Activated T-helper 1 cell treated with anti-CD3 and anti-CD28 coated beads, Interleukin-2, amount 50 U/mL, for 16 hours (primary cell): ENCODE measurements at places on chromosomes 5 and 9.

DNA sequence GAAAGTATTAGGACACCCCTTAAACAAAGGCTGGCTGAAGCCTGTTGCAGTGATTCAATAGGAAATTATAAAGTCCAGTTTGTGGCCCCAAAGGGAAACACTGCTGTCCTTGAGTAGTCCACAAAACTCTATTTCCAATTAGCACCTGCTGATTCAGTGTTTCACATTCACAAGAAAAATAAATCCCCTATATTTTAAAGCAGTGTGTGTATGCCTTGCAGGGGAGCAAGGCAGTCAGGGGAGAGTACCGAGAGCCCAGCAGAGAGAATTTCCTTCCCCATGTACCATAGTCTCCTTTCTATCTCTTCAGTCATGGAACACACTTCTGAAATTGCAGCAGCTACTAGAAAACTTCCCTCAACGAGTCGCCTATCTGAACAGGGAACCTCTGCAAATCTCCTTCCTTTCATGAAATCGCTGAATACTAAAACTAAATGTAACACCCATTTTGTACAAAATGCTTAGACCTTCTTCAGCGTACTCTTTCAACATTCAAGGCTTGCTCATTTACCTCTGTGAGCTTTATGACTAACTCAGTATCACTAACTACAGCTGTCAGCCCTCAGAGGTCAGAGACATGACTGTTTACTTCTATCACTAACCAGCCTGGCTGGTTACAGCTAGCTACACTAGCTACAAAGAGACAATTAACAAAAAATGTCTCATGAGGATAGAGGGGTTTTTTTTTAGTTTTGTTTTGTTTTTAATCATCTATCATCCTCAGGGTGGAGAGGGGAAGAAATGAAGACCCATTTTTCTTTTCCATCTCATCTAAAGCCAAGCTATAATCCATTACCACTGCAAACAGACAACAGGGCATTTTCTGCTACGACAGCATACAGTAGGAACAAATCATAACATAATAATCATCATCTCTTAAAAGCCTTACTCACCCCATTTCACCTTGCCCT lies 188.7 kb downstream of the EBF1 start:
- no peak for DNase-seq

DNA sequence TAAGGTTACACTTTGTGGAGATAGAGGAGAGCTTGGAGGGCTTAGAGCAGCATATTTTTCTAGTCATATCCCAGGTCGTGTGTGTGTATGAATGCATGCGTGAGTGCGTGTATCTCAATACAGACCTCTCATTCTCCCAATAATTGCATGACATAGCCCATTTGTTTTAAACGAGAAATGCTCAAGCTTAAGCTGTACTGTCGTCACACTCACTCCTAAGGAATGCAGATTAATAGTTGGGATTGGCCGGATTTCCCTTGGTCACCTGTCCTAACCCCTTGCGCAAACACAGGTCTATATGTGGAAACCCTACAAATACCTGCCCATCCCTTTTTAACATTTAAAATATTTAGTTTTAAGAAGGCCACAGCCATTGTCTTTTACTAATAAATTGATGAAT lies 165.8 kb downstream of the SEMA5A start:
- DNase-seq, result no peak

DNA sequence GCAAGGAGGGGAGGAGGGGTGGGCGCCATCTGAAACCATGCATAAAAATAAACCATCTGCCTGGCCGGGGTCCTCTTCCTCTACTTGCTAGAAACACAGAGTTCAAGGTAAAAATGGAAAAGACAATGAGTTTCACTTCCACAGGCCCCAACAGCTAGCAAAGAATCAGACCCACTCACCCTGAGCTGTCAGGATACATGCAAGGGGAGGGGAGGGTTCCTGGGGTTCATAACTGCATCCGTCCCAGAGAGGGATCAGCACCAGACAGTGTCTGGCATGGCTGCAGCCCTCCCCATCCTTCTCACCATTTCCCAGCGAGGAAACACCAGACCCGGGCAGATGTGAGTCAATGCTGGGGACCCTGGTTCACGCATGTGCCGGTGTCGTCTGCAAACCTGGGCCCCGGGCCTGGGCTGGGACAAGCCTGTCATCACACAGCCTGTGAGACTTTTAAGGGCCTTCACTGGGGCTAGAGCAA lies 55.4 kb downstream of the SEMA4D start:
- DNase-seq, result no peak

GRCh38 chr5:169695025-169695625 lies 58.0 kb downstream of the DOCK2 start:
- no peak for DNase-seq

DNA sequence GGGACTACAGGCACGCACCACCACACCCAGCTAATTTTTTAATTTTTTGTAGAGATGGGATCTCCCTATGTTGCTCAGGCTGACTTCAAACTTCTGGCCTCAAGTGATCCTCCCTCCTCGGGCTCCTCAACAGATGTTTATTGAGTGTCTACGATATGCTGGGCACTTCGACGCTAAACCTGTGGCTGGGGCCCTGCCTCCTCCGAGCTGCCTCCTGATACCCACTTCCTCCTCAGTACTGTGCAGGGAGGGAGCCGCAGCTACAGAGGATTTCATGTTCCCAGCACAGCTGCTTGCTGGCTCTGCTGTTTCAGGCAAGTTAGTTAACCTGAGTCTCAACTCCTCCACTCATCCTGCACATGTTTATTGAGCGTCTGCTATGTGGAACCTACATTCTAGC lies 9.6 kb downstream of the AIF1L start:
- no peak for DNase-seq

DNA sequence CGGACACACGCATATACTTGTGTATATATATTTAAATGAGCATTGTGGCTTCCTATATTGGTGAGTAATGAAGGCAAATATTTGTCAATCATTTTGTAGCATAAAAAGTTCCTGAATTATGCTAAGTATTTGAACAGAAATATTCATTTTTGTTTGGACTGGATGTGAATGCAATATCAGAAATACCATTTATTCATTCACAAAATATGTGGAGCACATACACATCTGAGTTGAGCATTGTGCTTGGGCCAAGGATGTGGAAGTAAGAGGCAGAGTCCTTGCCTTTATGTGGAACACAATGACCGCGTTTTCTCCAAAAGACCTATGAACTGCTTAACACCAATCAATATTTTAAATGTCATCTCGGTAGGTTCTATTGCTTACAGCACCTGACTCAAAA lies 1086.5 kb downstream of the NR2F1-AS1 start:
- DNase-seq, result no peak

GRCh38 chr5:56481428-56482357 lies 248.6 kb upstream of the ANKRD55 start:
- no peak for DNase-seq

GRCh38 chr5:67149951-67150523 lies 46.6 kb downstream of the CD180 start:
- no peak for DNase-seq

DNA sequence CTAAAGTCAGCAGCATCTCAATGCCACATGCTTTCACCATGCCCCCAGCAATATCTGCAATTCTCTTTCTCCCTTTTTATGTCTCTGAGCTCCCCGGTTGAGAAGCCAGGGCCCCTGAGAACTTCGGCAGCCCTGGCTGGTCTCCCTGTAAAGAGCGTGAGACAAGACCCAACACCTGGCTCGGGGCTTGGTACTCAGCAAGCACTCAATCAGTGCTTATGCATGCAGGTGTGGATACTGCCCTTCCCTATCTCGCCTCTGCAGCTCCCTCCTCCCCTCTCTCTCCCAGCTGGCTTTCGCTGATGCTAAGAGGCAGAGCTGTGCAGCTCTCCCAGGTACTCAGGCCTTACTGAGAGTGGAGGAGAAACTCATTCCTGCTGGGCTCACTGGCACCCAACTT lies 41.7 kb upstream of the AKNA start:
- no peak for DNase-seq

GRCh38 chr5:133817456-133817855 lies 151.0 kb downstream of the C5orf15 start:
- no peak for DNase-seq

GRCh38 chr5:112757468-112758208 lies 20.0 kb downstream of the APC start:
- DNase-seq, result no peak

- DNase-seq, result no peak
Measured at GRCh38 chr9:127915801-127916719, 781 bp downstream of the ST6GALNAC4 start.

DNA sequence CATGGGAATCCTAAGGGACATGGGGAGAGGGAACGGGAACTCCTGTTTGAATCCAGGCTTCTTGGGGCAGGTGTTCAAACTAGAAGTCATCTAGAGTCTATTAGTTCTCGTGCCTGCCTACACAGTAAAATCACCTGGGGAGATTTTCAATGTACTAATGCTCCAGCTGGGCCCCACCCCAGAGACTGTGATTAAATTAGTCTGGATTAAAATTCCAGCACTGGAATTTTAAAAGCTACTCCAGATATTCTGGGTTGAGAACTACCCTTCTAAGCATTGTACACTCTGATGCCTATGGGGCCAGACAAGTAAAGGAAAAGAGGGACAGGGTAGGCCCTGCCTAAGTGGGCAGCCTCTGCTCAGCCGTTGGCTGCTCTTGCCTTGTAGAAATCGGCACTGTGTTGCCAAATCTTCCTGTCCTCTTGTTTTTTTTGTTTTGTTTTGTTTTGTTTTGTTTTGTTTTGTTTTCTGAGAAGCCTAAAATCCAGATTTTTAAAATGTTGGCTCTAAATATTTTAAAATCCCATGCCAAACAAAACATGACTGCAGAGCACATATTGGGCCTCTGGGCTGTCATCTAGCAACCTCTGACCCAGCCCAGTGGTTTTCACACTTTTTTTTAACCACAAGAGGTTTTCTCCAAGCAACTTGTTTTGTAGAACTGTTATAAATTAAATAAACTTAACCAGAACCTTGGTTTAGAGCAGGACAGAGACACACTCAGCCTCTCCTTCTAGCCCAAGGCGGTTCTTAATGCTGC lies 29.0 kb downstream of the ADRB2 start:
- DNase-seq, result no peak

GRCh38 chr5:140005145-140005591 lies 37.9 kb downstream of the NRG2 start:
- no peak for DNase-seq

GRCh38 chr5:6868575-6869215 lies 155.5 kb downstream of the TENT4A start:
- no peak for DNase-seq

DNA sequence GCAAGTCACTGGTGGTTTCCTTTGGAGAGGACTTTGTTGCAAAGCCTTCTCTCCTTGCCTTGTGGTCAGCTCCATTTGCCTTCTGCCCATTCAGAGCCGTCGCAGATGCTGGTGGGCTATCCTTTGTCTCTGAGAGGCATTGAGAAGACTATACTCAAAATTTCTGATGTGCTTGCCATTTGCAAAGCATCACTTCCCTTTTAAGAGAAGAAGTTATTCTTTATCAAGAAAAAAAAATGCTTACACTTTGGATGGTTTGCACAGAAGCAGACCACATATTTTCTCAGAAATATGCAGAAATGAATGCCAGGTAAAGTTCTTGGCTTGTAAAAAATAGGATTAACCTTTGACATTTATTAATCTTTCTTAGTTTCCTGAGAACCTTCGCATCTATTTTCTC lies 195.8 kb upstream of the KLF4 start:
- DNase-seq, result no peak

GRCh38 chr5:76406014-76406413 lies 2.9 kb downstream of the IQGAP2 start:
- DNase-seq, result no peak

GRCh38 chr9:136249877-136250559 lies 4.4 kb upstream of the QSOX2 start:
- DNase-seq, result no peak

- no peak for DNase-seq
Measured at GRCh38 chr9:6793203-6793602, 35.4 kb downstream of the KDM4C start.

GRCh38 chr9:38359297-38359653 lies 33.2 kb upstream of the ALDH1B1 start:
- DNase-seq, result no peak

DNA sequence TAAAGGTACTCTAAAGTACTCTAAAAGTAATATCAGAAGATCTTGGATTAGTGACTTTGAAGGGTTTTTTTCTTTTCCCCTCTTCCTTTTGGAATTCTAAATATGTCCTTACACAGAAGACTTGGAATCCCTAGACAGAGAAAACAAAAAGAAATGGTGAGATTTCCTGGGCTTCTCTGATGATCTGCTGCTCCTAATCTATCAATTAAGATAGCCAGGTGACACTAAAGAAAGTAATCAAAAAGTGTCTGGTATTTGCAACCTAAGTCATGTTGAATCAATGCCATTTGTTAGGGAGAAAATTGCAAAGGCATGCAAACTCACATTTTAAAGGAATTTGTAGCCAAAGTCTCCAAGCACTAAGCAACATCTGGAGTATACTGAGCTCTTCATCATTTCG lies 29.5 kb upstream of the MYO10 start:
- no peak for DNase-seq

DNA sequence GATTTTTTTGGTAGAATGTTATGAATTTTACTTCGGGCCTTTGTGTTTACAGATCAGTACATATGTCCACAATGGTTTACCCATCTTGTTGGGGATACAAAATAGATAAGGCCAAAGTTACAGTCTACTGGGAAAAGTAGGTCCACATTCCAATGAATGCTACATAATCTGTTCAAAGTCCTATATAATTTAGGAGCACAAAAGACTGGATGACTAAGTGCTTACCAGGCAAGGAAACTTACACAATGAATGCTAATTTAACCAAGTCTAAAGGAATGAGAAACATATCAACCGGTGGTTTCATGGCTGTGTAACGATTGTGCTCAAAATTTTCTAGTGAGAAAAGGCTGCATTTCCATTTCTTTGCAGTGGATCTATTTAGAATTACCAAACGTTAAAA lies 97.4 kb upstream of the TRPM3 start:
- no peak for DNase-seq

GRCh38 chr9:20044686-20045085 lies 255.8 kb upstream of the SLC24A2 start:
- no peak for DNase-seq

GRCh38 chr5:196350-196749 lies 5.1 kb downstream of the LRRC14B start:
- DNase-seq, result no peak

DNA sequence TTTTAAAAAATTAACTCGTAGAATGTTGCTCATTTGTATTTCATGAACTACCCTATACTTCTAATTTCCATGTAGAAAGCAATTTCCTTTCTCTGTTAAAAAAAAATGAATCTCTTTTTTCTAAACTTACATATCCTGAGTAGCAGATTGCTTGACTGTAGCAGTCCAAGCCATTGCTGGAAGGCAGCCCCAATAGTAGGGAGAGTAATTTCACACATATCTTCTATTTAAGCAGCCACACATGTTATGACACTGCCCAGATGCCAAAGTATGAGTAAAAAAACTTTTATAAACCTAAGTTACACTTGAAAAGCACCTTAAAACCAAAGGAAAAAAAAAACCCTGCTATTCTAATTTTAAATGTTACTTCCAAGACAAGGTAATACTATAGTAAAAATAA lies 69.6 kb downstream of the FBXL17 start:
- DNase-seq, result no peak

- no peak for DNase-seq
Measured at GRCh38 chr9:115992834-115993233, 160.8 kb upstream of the PAPPA start.
